Hematopoietic multipotent progenitor cell treated with erythropoietin and hydrocortisone succinate and interleukin-3 and kit ligand, for 8 days (in vitro differentiated cells): ENCODE measurements at places on chromosomes 4 and X.

- DNase-seq = no peak
Measured at GRCh38 chr4:103948244-103949018, 228.6 kb upstream of the TACR3 start.

DNA sequence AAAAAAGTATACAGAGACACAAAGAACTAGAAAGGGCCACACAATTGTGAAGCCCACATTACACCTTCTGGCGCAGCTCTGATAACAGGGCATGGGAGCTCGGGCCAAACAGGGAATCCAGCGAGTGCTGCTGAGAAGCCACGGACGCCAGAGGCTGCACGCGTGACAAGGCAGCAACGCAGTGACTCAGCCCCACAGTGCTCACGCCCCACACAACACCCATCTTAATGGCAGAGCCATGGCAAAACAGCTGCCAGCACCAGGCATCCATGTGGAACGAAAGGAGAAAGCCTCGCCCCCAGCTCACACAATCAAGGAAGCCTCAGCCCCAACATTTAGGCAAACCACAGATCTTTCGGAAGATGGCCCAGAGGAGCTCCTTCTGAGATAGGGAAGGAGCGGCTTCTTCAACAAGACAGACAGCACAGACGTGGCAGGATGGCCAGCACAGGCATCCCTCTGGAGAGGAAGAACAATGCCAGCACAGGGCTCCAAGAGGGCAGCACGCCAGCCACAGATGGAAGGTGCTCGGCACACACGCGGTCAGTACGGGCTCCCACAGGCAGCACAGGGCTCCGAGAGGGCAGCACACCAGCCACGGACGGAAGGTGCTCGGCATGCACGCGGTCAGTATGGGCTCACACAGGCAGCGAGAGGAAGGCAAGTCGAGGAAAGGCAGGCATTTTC is 33.1 kb downstream of the GAK start:
- no peak for DNase-seq

DNA sequence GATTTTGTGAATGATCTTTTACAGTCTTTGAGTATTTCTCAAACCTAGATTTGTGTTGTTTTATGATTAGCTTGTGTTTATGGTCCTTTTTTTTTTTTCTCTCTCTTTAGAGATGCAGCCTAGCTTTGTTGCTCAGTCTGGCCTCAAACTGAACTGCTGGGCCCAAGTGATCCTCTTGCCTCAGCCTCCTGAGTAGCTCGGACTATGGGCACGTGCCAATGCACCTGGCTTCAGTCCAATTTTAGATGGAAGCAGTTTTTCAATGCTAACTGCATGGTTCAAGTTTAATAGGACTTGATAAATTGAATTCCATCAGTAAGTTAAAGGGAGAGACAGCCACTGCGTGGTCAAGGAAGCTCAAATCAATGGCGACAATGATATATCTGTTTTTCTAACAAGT is 3.8 kb upstream of the FGG start:
- DNase-seq = no peak

GRCh38 chr4:54482529-54483200 is 175.1 kb upstream of the KIT start:
- peak; percentile 50 for DNase-seq

GRCh38 chrX:56618323-56618722 is 54.9 kb downstream of the UBQLN2 start:
- no peak for DNase-seq

DNA sequence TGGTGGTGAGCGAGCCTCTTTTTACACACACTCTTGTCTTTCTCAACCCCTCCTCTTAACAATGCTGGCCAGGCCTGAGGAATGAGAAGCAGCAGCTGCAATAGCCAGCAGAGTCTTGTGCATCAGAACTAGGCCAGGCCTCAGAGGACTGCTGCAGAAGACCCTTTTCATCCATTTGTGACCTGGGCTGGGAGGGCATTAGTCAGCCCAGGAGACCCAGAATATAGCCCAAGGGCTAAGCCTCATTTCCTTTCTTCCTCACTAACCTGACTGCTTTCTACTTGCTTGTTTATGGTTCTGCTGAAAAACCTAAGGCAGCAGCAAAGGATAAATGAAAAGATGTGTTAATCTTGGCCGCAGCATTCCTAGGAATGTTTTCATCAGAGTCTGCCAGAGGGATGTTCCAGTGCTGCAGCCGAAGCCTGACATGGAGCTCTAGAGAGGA is 254.7 kb upstream of the AR start:
- no peak for DNase-seq

DNA sequence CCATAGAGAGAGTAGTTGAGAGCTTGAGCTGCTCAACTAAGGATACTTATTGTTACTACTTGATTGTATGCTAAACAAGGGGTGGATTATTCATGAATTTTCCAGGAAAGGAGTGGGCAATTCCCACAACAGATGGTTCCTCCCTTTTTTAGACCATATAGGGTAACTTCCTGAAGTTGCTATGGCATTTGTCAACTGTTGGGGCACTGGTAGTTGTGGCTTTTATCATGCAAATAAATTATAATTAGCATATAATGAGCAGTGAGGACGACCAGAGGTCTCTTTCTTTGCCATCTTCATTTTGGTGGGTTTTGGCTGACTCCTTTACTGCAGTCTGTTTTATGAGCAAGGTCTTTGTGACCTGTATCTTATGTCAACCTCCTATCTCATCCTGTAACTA is 1403.5 kb upstream of the PABPC4L start:
- DNase-seq = no peak

- no peak for DNase-seq
Measured at GRCh38 chr4:157196046-157196445, 24.5 kb upstream of the GRIA2 start.

GRCh38 chr4:11223311-11223710 is 205.4 kb downstream of the HS3ST1 start:
- DNase-seq = no peak

GRCh38 chrX:128464116-128464515 is 411.9 kb upstream of the ACTRT1 start:
- DNase-seq = no peak

- no peak for DNase-seq
Measured at GRCh38 chr4:185256446-185256845, 47.0 kb downstream of the SNX25 start.

- DNase-seq = no peak
Measured at GRCh38 chr4:26171941-26172340, 148.9 kb upstream of the RBPJ start.

- DNase-seq = no peak
Measured at GRCh38 chr4:86233681-86234080, 126.2 kb downstream of the MAPK10 start.

DNA sequence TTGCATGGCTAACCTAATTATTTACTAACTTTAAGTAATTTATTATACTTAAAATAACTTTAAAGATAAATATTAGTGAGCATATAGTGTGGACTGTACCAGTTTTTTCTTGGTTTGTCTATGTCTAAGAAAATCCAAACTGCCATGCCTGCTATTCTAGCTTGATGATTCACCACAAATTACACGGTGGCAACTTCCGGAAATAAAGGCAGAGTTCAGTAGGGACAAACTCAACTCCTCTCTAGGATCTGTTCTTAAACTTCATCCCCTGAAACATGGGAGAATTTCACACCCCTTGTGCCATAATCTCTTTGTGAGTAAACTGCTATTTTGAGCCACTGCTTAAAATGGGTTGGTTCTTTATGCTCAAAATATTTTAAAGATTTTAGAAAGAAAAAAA is 213.6 kb upstream of the NRK start:
- no peak for DNase-seq

GRCh38 chrX:131609480-131609879 is 65.6 kb downstream of the OR13H1 start:
- DNase-seq = no peak

GRCh38 chrX:118726887-118727685 is at the start of gene IL13RA1:
TSS of gene IL13RA1 (plus strand) at chrX:118727606. CDS start at chrX:118727639, 33 bp downstream.
- DNase-seq = peak; percentile 7
